ENCODE measurements at places on chromosomes 2 and 18.

DNA sequence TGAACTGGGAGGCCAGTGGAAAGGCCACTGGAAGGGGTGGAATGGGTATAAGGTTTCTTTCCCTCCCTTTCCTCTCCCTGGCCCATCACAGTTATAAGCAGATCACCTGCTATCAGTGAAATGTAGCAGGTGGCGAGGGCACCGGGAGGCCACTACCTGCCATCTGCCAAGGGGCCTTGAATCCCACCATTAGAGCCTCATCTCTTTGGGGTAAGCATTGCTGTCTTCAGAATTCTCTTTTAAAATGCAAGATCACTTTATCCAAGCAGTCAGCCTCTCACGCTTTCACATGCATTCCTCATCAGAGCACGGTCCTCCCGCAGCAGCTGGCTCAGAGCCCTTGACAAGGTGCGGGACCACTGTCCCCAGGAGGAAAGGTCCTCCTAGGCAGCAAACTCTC lies 268.5 kb downstream of the CELF4 start:
- no peak for DNase-seq

DNA sequence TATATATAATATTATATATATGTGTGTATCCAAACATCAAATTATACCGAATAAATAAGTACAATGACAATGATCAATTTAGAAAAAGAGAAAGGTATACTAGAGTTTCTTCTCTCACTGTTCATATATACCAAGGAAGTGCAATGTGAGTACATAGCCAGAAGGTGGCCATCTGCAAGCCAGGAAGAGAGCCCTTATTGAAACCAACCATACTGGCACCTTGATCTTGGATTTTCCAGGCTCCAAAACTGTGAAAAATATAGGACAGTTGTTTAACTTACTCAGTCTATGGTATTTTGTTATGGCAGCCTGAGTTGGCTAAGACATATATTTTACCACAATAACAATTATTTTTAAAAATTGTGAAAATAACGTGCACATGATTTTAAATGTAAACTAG lies 1490.2 kb upstream of the SLC39A10 start:
- no peak for DNase-seq

GRCh38 chr2:43207553-43208300 lies 18.7 kb downstream of the ZFP36L2 start:
- no peak for DNase-seq

- no peak for DNase-seq
These were observed 6.0 kb downstream of the HOXD3 start for GRCh38 chr2:176162911-176163671.

DNA sequence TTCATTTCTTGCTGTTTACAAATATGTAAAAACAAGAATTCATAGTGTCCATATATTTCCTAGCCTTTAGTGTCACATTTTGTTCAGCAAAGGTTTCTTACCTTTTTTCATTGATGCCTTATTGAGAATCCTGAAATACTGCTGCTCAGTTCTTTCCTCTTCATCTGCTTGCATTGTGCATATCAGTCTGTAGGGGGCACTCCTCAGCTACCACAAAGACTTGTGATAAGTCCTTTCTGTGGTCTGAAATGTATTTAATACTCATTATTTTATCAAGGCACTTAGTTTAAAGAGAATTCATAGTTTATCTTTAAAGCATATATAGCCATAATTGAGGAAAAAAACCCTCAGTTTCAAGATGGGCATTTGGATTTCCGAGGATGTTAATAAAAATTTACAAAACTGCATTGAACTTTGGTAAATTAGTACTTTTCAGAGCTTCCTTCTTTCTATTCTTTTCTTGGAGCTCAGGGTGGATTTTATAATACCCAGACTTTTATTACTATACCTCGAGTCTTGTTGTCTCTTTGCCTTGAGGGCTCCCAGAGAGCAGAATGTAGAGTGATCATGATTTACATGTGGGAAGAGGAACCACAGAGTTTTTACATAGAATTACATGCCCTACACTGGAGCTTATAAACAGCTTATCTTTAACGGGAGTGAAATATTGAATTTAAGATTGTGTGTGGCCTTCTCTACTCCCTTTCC lies 570.1 kb downstream of the PLCL1 start:
- DNase-seq: no peak

GRCh38 chr2:23697256-23698075 lies 229.5 kb downstream of the ATAD2B start:
- no peak for DNase-seq

GRCh38 chr2:7667260-7667757 lies 750.1 kb downstream of the RNF144A start:
- DNase-seq: no peak

- DNase-seq: no peak
These were observed 98.2 kb upstream of the B3GNT7 start for GRCh38 chr2:231297108-231297908.

DNA sequence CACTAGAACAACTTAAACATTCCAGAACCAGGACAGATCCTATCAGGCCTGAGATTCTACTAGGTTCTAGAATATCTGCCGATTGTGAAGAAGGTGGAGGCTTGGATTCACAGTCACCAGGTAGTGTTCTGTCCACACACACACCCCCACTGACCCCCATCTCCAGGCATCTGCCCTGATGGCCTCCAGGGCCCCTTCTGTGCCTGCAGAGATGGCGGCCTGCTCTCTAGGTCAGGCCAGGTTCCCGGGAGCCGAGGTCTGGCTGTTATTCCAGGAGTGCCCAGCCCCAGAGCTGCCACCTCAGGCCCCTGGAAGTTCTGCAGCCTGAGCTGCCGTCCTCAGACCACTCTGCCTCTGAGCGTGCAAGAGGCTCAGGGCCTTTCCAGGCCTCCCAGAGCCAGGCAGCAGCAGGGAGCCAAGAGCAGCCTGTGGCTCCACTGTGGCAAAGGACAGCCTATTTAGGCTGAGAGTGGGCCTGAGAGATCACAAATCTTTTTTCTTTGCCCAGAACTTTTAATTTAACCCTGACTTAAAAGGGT lies 96.2 kb upstream of the ASAP2 start:
- DNase-seq: no peak

GRCh38 chr2:160338901-160339685 lies 139.0 kb upstream of the ITGB6 start:
- DNase-seq: no peak

- DNase-seq: no peak
These were observed 368.8 kb downstream of the MEIS1 start for GRCh38 chr2:66803726-66804125.

GRCh38 chr2:219119422-219120043 lies 41.1 kb downstream of the NHEJ1 start:
- DNase-seq: peak; percentile 37

DNA sequence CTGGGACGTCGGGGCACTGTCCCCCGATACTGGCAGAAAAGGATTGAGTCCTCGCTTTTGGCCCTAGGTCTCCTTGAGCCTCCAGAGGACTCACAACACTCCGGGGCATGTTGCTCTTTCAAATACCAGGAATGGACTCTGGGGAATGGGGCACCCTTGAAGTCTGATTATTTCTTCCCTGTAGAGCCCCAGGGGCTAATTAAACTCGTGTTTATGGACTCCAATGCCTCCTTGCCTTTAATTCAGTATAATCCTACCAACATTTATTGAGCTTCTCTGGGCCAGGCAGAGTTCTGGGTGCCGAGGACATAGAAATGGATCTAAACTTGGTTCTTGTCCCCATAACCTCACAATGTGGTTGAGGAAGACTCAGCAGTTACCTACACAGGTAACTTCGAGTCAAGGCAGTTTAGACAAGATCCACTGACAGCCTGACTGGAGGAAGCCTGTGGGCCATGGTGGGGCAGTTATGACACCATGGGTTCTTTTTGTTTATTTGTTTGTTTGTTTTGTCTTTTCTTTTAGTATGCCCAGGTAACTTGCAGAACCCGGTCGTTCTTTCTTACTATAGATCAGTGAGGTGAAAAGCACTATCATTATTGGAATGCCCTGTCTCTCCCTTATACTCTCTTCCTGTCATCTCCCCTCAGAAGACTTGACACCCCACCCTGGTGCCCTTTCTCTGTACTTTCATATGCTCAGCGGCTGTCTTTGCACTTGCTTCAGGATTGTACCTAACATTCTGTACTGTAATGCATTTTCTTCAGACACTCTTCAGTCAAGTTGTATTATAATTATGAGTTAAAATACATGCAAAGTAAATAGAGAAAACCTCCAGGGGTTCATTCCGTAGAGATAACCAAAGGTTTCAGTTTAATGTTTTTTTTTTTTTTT lies 3.2 kb downstream of the CFLAR start:
- no peak for DNase-seq

All from stimulated activated CD8-positive, alpha-beta memory T cell treated with anti-CD3 and anti-CD28 coated beads, Interleukin-7, amount 100 ng/mL, for 24 hours (primary cell).